ENCODE measurements at places on chromosomes 2 and 18. TPM values are rescaled to one million over a fixed set of nuclear protein-coding genes. Genes with fewer than 3 reads are reported as not detected.

The SYT4 gene
- total RNA-seq, result not detected

The LINC00305 gene
- not detected for total RNA-seq

The SPP2 gene
- total RNA-seq, result not detected

The ABCA12 gene
- total RNA-seq, result not detected

The CDK15 gene
- total RNA-seq, result not detected

The ABCB11 gene
- not detected for total RNA-seq

The MREG gene
- total RNA-seq, result 7.4 TPM

The CD8B gene
- 1.1 TPM for total RNA-seq

The IMPACT gene
- 12.5 TPM for total RNA-seq

The C2orf78 gene
- total RNA-seq, result not detected

The CPLX4 gene
- total RNA-seq, result not detected

The SPATA3 gene
- total RNA-seq, result not detected

The UPP2 gene
- not detected for total RNA-seq

The SOWAHC gene
- total RNA-seq, result 1.4 TPM

The SALL3 gene
- not detected for total RNA-seq

The SLC66A3 gene
- total RNA-seq, result 27.9 TPM

The MDH1B gene
- 0.17 TPM for total RNA-seq

The BMP10 gene
- total RNA-seq, result not detected

The TDRD15 gene
- total RNA-seq, result 0.06 TPM

- H3K4me1 ChIP-seq, result no peaks in the 10 kb centered on the region
- no peaks in the 10 kb centered on the region for H3K27me3 ChIP-seq
- H3K36me3 ChIP-seq, result no peaks in the 10 kb centered on the region
- no peak overlapping the region for H3K4me3 ChIP-seq
Measured at GRCh38 chr2:165193178-165193777, 10.6 kb downstream of the SCN3A start.

DNA sequence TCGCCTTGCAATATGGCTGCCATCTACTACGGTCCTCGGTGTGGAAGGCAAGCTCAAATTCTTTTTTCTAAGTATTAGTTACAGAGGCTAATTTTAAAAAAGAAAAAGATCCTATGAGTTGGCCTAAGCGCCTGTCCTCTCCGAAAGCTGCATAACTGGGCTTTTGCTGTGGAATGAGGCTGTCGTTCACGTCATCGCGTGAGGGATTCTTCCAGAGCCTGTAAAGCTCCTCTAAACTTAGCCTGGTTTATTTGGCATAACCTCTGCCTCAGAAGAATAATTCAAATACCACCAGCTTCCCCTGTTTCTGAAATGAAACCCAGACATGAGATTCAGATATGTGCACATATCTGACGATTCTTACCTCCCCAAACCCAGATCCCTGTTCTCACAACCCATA is 187.4 kb downstream of the DNER start:
- DNase-seq, result no peak
- no peaks in the 10 kb centered on the region for H3K4me1 ChIP-seq
- no peaks in the 10 kb centered on the region for H3K27me3 ChIP-seq
- no peaks in the 10 kb centered on the region for H3K36me3 ChIP-seq

DNA sequence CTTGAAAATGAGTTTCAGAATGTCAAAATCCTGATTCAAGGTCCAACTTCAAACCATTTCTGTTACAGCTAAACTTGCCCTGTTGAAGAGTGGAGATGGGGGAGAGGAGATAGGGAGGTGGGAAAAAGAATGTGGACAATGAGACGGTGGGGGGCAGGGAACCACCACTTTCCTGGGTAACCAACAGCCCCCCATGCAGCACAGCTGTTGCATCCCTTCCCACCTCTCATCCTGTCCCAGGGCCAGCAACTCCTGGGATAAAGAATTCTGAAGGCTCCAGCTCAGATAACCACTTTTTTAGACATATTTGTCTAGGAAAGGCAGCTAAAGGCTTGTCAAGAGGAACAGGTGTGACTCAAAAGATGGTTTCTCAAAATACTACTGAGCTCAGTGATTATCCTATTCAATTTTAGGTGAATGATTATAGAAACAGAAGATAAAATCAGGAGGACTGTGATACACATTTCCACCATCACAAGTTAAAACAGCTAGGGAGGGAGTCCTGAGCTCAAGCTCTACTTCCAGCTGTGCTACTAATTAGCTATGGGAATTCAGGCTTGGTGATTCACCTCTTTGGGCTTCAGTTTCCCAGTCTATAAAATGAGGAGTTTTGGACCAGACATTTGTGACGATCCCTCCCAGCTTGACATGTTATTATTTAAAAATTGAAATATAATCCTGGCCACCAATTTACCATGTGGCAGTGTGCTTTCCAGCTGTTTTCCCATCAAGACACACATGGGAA is 36.3 kb downstream of the HDHD2 start:
- H3K27me3 ChIP-seq, result no peaks in the 10 kb centered on the region
- H3K27ac ChIP-seq, result no peak overlapping the region
- H3K4me1 ChIP-seq, result no peaks in the 10 kb centered on the region
- peaks cover 34% of the 10 kb centered on the region for H3K36me3 ChIP-seq

GRCh38 chr2:28527196-28527595 is 31.3 kb downstream of the PLB1 start:
- H3K27ac ChIP-seq, result no peak overlapping the region
- no peak for DNase-seq
- H3K4me1 ChIP-seq, result no peaks in the 10 kb centered on the region
- H3K4me3 ChIP-seq, result no peak overlapping the region
- H3K36me3 ChIP-seq, result no peaks in the 10 kb centered on the region
- H3K27me3 ChIP-seq, result no peaks in the 10 kb centered on the region

DNA sequence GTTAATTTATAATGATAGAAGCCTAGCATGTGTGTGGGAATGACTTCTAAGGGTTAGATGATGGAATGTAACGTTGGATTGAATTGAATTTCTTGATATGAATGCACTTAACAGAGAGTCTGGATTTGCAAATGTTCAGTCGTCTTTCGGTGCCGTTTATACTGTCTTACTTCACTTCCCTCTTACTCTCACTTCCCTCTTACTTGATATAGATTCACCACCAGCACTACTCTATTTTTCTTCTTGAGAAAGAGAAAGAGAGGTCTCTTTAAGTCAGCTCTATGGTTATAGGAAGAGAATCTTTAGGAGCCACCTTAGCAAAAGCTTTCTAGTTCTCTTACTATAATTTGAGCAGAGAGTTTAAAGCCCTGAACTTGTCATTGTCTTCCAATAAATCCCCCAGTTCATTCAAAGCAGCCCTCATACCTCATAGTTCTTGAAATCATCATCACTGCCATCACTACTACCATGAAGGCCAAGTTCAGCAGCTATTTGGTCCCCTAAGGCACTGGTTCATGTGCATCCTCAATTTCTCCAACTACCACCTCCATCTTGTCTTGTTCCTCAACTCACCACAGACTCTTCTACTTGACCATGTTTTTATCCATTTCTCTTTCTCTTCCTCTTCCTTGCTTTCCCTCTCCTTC is 501.7 kb upstream of the TCF4 start:
- H3K4me3 ChIP-seq, result no peak overlapping the region
- no peak for DNase-seq
- no peaks in the 10 kb centered on the region for H3K4me1 ChIP-seq
- H3K36me3 ChIP-seq, result no peaks in the 10 kb centered on the region
- no peaks in the 10 kb centered on the region for H3K27me3 ChIP-seq

DNA sequence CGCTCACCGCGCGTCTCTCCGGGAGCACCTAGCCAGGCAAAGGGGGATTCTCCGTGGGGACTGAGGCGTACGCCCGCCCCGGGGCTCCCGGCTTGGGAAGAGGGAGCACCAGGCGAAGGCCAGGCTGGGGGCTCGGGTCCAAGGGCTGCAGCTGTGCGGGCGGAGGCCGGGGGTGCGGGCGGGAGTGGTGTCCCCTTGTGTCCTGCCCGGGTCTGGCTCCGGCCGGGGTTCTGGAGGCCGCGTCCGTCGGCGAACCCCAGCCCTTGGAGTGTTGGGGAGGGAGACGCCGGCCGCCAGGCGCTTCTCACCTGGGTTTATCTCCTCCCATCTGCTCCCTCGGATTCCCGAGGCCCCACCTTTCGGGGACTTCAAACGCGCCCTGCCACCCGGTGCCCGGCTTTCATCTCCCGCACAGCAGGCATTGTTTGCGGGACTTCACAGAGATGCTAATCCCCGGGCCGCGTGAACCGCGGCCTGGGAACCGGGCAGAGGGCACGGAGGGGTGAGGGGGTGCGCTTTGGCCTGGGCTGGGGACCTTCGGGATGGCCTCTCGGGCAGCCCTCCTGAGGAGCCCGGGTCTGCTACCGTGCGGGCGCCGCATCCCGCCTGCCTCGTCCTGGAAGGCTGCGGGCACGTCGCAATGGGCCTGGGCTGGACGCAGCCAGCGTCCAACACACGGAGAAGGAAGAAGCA is 5.0 kb upstream of the GBX2 start:
- H3K4me3 ChIP-seq, result no peak overlapping the region
- no peak for DNase-seq
- H3K27me3 ChIP-seq, result peaks cover 30% of the 10 kb centered on the region
- H3K27ac ChIP-seq, result no peak overlapping the region

- DNase-seq, result no peak
- no peaks in the 10 kb centered on the region for H3K36me3 ChIP-seq
- no peaks in the 10 kb centered on the region for H3K27me3 ChIP-seq
- H3K4me1 ChIP-seq, result no peaks in the 10 kb centered on the region
- no peak overlapping the region for H3K27ac ChIP-seq
- no peak overlapping the region for H3K4me3 ChIP-seq
Measured at GRCh38 chr2:70463997-70464396, 89.6 kb downstream of the TGFA start.

- no peaks in the 10 kb centered on the region for H3K27me3 ChIP-seq
- H3K4me3 ChIP-seq, result no peak overlapping the region
- H3K36me3 ChIP-seq, result no peaks in the 10 kb centered on the region
- no peak overlapping the region for H3K27ac ChIP-seq
- no peak for DNase-seq
- no peaks in the 10 kb centered on the region for H3K4me1 ChIP-seq
Measured at GRCh38 chr2:163701399-163702195, 34.2 kb downstream of the FIGN start.

GRCh38 chr2:18251486-18251885 is 309.0 kb downstream of the RDH14 start:
- no peaks in the 10 kb centered on the region for H3K27me3 ChIP-seq
- no peak overlapping the region for H3K4me3 ChIP-seq
- no peak overlapping the region for H3K27ac ChIP-seq
- DNase-seq, result no peak
- H3K36me3 ChIP-seq, result no peaks in the 10 kb centered on the region

GRCh38 chr2:240435457-240435947 is at the start of gene GPC1:
Gene GPC1, plus strand, starts transcription at chr2:240435663. Its CDS starts 256 bp downstream, at chr2:240435919.
- no peak within 1 kb of the TSS for H3K27ac ChIP-seq
- peaks cover 8% of the 10 kb centered on the region for H3K27me3 ChIP-seq
- no peak for DNase-seq
- no peaks in the 10 kb centered on the region for H3K36me3 ChIP-seq
- H3K4me1 ChIP-seq, result peaks cover 16% of the 10 kb centered on the region

- H3K4me3 ChIP-seq, result no peak overlapping the region
- H3K4me1 ChIP-seq, result no peaks in the 10 kb centered on the region
- no peak for DNase-seq
- no peaks in the 10 kb centered on the region for H3K36me3 ChIP-seq
Measured at GRCh38 chr18:45760462-45761036, 36.6 kb downstream of the SLC14A1 start.

DNA sequence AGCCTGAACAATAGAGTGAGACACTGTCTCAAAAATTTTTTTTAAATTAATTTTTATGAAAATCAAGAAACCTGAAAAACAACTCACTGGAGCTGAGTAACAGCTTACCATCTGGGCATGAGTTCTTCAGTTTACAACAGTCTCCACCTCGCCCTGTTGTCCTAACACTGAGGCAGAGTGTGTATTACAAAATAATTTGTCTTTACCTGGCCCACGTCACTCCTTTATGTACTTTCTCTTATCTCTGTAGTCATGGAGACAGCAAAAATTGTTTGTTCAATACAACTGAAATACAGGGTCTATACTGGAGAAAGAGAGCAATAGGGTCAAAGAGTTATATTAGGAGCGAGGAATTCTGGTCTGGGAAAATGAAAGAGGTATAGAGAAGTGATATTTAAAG is 48.1 kb downstream of the CYTIP start:
- no peaks in the 10 kb centered on the region for H3K27me3 ChIP-seq
- no peak overlapping the region for H3K27ac ChIP-seq
- H3K36me3 ChIP-seq, result no peaks in the 10 kb centered on the region
- no peaks in the 10 kb centered on the region for H3K4me1 ChIP-seq
- no peak for DNase-seq

GRCh38 chr2:20677301-20678085 is 10.5 kb downstream of the GDF7 start:
- H3K4me1 ChIP-seq, result no peaks in the 10 kb centered on the region
- no peak for DNase-seq
- H3K27me3 ChIP-seq, result peaks cover 6% of the 10 kb centered on the region
- no peaks in the 10 kb centered on the region for H3K36me3 ChIP-seq
- no peak overlapping the region for H3K27ac ChIP-seq

- H3K27me3 ChIP-seq, result no peaks in the 10 kb centered on the region
- H3K4me1 ChIP-seq, result peaks cover 7% of the 10 kb centered on the region
- no peak for DNase-seq
Measured at GRCh38 chr2:191171286-191171685, 20.5 kb upstream of the STAT4 start.

DNA sequence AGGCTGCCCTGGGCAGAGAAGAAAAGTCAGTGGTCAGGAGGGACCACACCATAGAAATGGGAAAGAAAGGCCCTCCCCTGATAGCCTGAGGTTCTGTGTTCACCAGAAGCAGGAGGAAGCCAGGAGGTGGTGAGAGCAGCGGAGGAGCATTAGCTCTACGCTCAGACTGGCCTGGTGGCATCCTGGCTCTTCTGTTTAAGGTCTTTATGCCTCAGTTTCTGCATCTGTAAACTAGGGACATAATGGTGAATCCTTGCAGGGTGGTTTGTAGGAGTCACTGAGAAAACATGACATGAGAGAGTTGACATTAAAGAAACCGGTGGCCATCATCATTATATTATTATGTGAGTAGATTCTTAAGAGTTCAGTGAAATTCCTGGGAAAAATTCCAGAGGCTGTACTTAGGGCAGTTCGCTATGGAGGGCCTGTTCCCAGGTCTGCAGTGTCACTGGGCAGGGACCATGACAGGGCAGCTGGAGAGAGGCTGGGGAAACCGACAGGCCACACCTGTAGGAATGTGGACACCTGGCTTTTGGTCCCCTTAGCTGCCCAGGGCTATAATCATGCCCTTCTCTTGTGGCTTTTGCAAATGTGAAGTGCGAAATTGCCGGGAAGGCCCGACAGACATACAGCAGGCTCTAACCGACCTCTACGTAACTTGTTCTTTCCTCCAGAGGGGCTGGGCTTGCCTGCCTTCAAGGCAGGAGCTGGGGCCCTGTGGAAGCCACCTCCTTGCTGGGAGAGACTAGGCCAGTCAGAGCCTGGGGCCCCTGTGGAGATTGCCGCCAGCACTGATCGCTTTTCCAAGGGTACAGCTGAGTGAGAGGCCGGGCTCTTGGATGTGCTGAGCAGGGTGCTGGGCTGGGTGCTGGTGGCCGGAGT is 31.0 kb downstream of the GLI2 start:
- no peaks in the 10 kb centered on the region for H3K27me3 ChIP-seq
- no peak overlapping the region for H3K27ac ChIP-seq
- H3K4me1 ChIP-seq, result no peaks in the 10 kb centered on the region
- H3K36me3 ChIP-seq, result no peaks in the 10 kb centered on the region

GRCh38 chr2:230220347-230220969 is 674 bp upstream of the SP110 start:
- no peak for DNase-seq
- peak overlapping the region; percentile 86 for H3K27ac ChIP-seq
- no peaks in the 10 kb centered on the region for H3K27me3 ChIP-seq
- H3K4me3 ChIP-seq, result peak overlapping the region; percentile 87

- peaks cover 4% of the 10 kb centered on the region for H3K36me3 ChIP-seq
- no peak overlapping the region for H3K27ac ChIP-seq
- H3K27me3 ChIP-seq, result no peaks in the 10 kb centered on the region
Measured at GRCh38 chr18:63254716-63255399, 64.7 kb downstream of the BCL2 start.

- H3K4me3 ChIP-seq, result no peak overlapping the region
- H3K27ac ChIP-seq, result no peak overlapping the region
- H3K4me1 ChIP-seq, result no peaks in the 10 kb centered on the region
- no peaks in the 10 kb centered on the region for H3K36me3 ChIP-seq
- no peak for DNase-seq
- H3K27me3 ChIP-seq, result no peaks in the 10 kb centered on the region
Measured at GRCh38 chr18:31248783-31249521, 69.0 kb upstream of the DSG1 start.
